Endothelial cell of umbilical vein (primary cell): ENCODE measurements at places on chromosomes 6 and 20. TPM values are rescaled to one million over a fixed set of nuclear protein-coding genes. Genes with fewer than 3 reads are reported as not detected.

GRCh38 chr6:129748212-129748900, 38.4 kb upstream of the ARHGAP18 start:
- H3K4me3 ChIP-seq = no peak overlapping the region
- DNase-seq = peak; percentile 28
- H3K4me1 ChIP-seq = peaks cover 53% of the 10 kb centered on the region
- H3K36me3 ChIP-seq = no peaks in the 10 kb centered on the region

- H3K27me3 ChIP-seq = no peaks in the 10 kb centered on the region
- no peak overlapping the region for H3K27ac ChIP-seq
- H3K4me1 ChIP-seq = peaks cover 3% of the 10 kb centered on the region
- no peak overlapping the region for H3K4me3 ChIP-seq
Observed at GRCh38 chr20:49925901-49926454, 10.2 kb upstream of the RNF114 start.

GRCh38 chr6:41098366-41098765, 25.6 kb downstream of the NFYA start:
- DNase-seq = peak; percentile 56
- H3K4me3 ChIP-seq = no peak overlapping the region
- peak overlapping the region; percentile 54 for H3K27ac ChIP-seq
- H3K27me3 ChIP-seq = no peaks in the 10 kb centered on the region

The PLN gene
- not detected in 2 replicates for polyA plus RNA-seq

DNA sequence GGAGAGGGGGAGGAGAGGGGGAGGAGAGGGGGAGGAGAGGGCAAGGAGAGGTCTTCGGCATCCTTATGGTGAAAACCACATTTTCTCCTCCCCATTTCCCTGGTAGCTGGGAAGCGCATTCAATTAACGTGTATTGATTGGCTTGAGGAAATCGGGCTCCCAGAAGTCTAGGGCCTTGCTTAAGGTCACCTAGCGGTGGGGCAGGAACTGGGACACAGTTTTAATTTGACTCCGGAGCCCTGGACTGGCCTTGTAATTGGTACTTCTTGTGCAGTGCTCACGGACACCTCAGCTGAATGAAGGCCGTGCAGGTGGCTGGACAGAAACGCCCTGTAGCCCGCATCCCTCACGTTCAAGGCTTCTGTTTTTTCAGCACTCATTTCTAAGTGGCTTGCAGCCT, 42.8 kb downstream of the CTCFL start:
- H3K36me3 ChIP-seq = no peaks in the 10 kb centered on the region
- H3K27ac ChIP-seq = no peak overlapping the region
- H3K4me3 ChIP-seq = no peak overlapping the region
- H3K27me3 ChIP-seq = peaks cover 1% of the 10 kb centered on the region

The SIM1 gene
- polyA plus RNA-seq = 0.11 and 0.14 TPM in 2 replicates
